ENCODE measurements at places on chromosomes 2 and 18.
A peak's percentile ranks its signal among the peaks of the same experiment; 100 is the strongest.

DNA sequence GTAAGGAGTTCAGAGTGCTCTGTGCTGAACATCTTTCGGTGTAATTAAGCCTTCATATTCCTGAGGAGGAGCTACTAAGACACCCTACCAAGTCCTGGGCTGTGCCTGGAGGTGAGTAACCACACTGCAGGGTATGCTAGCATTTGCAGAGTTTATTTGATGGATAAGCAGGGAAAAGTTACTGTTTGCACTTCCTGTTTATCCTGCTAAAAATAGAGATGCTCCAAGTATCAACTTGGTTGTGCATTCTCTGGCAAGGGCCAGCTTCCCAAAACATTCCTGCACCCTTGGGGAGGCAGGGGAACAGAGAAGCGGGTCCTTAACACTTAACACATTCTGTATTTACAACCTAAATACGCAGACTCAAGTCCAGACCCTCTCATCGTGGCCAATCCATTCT lies 49.8 kb downstream of the PARD6G start:
- no peak for DNase-seq

GRCh38 chr18:68667121-68667520 lies 47.8 kb downstream of the TMX3 start:
- DNase-seq, result no peak

- DNase-seq, result no peak
Observed at GRCh38 chr2:240915526-240916341, 9.6 kb downstream of the CROCC2 start.

DNA sequence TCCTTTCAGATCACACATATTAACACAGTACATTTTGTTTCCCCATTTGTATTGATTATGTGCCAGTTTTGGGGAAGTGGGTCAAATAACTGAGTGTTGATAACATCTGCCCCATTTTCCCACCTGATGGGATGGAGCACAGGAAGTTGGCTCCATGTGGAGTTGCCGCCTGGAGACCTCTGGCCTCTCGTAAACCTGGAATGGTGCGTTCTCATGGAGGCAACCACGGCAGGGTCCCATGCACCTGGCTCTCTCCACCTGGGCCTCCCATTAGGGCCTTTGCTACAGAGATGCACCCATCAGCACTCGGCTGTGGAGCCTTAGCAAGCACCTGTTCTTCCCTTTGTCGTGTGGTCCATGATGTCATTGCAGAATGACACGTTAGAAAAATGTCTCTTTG lies 130.6 kb downstream of the MBP start:
- no peak for DNase-seq

DNA sequence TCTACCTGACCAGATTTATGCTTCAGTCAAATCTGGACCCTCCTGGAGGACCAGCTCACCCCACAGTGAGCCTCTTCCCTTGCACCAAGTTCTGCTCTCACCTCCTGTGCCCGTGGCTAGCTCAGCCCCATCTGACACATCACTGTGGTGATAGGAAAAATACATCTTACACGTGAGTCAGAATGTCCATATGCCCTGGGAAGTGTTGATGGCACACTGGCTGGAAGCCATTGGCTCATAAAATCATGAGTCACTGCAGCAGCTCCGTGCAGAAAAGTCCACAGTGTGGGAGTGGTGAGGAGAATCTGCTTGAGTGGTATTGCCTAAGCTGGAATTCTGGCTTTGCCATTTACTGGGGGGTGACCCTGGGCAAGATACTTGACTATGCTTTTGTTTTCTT lies 42.6 kb upstream of the RAPGEF4 start:
- DNase-seq, result no peak

- DNase-seq, result no peak
Observed at GRCh38 chr2:209772290-209772685, 656 bp downstream of the UNC80 start.

DNA sequence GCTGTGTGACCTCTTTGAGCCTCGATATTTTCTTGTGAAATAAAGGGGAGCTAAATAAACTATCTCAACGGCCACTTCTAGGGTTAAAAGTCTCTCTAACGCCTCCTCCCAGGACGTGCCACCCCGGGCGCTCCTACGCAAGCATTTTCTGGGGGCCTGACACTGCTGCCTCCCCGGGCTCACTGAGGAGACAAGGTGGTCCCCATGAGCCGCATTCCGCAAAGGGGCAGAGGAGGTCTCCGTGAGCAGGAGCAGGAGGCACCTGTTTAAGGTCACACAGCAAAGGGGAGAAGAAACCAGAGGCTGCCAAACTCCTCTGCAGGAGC lies 913 bp upstream of the WNT10A start:
- no peak for DNase-seq

GRCh38 chr2:1835581-1836201 lies 91.4 kb upstream of the PXDN start:
- DNase-seq, result no peak

DNA sequence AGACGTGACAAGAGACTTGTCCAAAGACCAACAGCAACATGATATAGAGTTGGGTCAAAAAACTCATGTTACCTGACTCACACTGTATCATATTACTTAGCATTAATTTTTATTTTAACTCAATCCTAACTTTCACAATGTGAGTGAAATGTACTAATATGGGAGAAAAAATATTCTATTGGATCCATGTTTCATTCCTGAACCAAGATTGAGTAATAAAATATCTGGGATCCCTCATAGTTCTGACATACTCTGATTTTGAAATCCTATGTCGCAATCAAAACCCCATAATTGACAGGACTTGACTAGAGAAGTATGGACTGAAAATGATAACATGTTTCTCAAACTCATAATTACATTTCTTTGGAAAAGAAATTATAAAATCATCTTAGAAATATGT lies 190.4 kb downstream of the RIT2 start:
- DNase-seq, result no peak

DNA sequence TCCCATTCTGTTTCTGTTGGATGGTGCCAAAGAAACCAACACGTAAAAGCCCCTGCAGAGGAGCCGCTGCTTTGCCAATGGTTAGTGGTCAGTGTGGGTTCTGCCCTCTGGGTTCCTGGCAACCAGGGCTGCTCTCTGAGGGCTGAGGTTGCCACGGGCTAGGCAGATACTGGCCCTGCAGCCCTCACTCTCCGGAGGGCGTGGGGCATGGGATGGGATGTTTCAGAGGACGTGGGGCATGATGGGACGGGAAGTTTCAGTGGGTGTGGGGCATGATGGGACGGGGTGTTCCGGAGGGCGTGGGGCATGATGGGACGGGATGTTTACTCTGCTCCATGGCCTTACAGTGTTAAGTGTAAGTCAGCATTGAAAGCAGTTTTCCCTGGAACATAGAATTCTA lies 34.2 kb downstream of the ADI1 start:
- no peak for DNase-seq

DNA sequence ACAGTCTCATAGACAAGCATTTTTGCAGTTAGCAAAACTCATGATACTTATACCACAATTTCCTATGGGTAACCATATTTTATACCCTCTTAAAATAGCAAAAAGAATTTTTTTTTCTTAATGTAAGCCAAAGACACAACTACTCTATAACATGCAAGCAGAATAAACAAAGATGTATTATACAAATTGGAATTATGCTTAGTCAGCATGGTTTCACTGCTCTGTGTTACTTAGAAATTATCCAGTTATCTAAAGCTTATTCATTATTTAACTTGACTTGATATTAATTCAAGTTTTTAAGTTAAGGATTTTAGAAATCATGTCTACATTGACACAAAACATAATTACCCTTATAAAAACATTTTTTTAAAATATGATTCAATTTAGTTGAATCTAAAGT lies 449.8 kb upstream of the CDH2 start:
- DNase-seq, result no peak

- DNase-seq, result no peak
Observed at GRCh38 chr18:31643003-31643402, 41.4 kb downstream of the B4GALT6 start.

- DNase-seq, result no peak
Observed at GRCh38 chr2:213034585-213034984, 116.8 kb downstream of the IKZF2 start.

DNA sequence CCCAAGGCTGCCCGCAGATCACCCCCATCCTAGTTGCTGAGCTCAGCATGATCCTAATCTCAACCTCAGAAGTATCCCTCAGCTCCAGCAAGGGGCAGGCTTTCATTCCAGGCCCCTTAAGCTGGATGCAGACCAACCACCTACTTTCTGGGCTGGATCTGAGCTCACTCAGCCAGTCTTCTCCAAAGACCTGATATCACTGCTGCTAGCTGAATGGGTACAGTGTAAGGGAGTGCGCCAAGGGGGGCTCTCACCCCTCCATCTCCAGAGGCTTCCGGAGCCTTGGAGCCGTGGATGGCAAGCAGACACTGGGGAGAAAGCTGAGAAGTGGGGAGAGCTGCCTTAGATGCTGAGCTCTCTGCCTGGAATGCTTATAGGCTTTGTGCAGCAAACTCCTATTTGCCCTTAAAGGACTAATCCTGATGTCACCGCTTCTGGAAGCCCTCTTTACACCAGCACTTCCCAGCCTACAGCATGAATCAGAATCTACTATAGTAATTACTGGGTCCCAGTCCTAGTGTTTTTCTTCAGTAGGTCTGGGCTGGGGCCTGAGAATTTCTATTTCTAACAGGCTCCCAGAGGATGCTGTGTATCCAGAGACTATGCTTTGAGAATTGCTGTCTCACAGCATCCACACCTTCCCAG lies 31.0 kb downstream of the GYPC start:
- DNase-seq, result no peak

- no peak for DNase-seq
Observed at GRCh38 chr2:17626986-17627385, 86.5 kb downstream of the VSNL1 start.

DNA sequence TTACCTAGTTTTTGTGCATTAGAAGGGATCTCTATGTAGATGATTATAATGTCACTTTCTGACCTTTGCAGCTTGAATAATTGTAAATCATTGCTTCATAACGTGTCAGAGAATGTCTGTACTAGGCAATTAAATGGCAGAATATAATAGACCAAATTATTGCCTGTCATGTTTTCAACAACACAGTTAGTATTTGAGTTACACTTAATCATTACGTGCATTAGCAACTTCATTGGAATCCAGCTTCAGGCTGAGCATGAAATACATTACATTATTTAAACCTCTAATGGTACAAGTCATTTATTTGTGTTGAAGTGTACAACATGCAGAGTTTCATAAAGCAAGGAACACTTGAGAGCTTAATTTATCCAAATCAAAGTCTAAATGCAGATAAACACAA lies 48.0 kb downstream of the ZNF407 start:
- no peak for DNase-seq

DNA sequence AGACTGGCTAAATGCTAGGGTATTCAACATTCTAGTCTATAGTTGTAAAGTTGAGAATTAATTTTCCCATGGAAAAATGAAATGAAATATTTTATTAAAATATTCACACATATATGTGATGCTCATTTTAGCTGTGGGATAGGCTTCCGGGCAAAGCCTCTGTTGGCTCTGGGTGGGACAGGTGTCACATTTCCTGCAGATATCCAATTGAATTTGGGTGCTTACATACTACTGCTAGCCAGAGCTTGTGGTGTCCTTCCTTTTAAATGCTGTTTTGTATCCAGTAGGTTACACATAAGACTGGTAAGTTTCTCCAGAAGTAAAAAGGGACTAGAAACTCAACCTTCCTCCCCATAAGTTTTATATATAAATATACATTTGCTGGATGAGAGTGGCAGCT lies 73.8 kb downstream of the RPRM start:
- DNase-seq, result no peak

DNA sequence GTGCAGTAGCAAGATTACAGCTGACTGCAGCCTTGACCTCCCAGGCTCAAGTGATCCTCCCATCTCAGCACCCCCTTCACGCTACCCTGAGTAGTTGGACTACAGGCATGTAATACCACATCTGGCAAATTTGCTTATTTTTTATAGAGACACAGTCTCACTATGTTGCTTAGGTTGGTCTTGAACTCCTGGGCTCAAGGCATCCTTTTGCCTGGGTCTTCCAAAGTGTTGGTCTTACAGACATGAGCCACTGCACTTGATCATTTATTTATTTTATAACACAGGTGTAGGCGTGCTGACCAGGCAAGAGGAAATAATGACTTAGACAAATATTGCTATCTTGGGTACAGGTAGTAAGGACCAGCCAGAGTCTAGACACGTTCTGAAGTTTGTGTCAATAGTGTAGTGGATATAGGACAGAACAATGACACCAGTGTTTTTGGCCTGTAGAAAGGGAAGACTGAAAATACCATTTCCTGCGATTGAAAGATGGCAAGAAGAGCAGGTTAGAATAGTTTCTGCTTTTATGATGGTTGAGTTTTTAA lies 71.0 kb upstream of the THUMPD2 start:
- DNase-seq, result no peak

- DNase-seq, result no peak
Observed at GRCh38 chr2:59568461-59568860, 985.0 kb downstream of the BCL11A start.

DNA sequence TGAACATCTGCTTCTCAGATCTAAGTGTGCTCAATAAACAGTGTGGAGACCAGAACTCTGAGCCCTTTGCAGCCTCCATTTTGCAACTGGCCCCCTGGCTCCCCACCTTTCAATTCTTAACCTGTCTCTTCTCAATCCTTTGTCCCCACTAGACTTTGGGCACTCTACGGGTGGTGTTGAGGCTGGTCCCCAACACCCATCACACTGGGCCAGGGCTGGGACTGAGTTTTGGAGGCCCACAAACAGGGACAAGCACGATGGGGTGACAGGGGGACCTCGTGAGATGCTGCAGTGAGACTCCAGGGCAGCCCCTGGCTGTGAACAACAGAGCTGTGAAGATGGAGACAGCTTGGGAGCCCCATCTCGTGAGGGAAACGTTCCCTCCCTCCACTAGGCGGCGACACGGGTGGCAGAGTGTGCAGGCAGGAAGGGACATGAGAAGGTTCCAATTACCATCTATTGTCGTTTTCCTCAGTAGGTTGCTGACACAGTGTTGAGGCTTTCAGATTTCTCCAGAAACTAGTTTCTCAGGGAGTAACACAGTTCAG lies 1.2 kb downstream of the ANKMY1 start:
- no peak for DNase-seq

- peak; percentile 60 for DNase-seq
Observed at GRCh38 chr18:54444319-54444914, 86.7 kb downstream of the C18orf54 start.

GRCh38 chr2:156309167-156309566 lies 23.4 kb downstream of the NR4A2 start:
- no peak for DNase-seq

GRCh38 chr2:240722796-240723735 lies 31.4 kb downstream of the AQP12A start:
- DNase-seq, result no peak

- no peak for DNase-seq
Observed at GRCh38 chr2:26237868-26238267, 6.6 kb downstream of the HADHA start.

GRCh38 chr2:120939595-120940318 lies 204.1 kb downstream of the GLI2 start:
- DNase-seq, result no peak

DNA sequence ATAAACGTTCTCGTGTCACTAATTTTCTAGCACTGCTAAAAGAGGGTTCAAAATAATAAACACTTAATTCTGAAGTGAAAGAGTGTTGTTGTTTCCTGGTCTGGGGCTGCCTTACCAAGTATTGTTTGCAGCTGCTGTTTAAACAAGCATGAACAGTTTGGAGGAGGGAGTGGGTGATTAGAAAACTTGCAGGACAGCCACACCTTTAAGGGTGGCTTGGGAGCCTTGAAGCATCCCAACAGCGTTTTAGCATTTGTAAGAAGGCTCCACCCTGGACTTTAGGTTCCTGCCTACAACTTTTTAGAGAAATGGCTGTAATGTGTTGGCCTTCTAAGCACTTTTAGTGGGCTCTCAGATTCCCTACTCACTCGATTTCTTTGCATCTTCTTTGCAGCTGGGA lies 371.6 kb downstream of the TGIF1 start:
- no peak for DNase-seq
